ENCODE measurements at places on chromosomes 4 and X. TPM values are rescaled to one million over a fixed set of nuclear protein-coding genes. Genes with fewer than 3 reads are reported as not detected.

The HCFC1 gene
- total RNA-seq: 173 TPM

The ANXA3 gene
- total RNA-seq: not detected

The RBM47 gene
- 0.48 TPM for total RNA-seq

DNA sequence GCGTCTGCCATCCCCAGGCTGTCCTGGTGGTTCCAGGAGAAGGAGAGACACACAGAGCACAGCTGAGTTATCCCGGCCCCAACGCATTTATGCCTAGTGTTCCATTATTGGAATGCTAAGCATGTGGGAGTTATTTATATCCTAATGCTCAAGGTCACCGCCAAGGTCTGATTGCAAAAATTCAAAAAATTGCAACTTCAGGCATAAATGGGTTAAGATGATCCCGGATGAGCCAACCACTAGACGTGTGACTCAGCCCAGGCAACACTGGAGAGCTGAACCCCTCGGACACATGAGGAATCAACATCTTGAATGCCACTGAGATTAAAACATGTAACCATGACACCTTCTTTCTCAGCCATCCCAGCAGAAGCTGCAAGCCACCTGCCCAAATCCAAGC is 3.8 kb upstream of the ZCCHC4 start:
- no peak for DNase-seq

DNA sequence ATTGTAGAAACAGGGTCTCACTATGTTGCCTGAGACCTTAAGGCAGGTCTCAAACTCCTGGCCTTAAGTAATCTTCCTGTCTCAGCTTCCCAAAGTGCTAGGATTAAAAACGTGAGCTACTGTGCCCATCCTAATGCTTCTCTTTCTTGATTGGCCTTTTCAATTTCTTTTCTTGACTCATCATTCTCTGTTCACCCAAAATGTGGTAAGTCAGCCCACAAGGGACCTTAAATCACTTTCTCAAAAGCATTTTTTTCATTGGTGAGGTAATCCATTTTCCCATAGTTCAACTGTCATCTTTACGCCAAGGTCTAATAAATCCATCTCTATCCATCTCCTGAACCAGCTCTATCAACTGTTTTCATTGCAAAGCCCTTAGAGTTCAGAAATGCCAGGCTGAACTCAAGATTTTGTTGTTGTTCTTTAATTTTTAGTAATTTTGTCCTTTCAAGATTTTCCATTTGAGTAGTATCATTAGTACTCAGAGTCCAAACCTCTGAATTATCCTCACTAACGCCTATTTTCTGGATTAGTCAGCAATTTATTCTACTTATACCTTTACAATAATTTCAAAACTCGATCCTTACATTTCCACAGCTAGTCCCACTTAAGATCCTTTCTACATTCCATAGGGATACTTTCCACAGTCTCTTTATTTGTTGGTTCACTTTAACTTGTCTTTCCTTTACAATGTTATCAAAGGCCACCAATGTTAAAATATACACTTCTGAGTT is 528.6 kb downstream of the IL15 start:
- no peak for DNase-seq

DNA sequence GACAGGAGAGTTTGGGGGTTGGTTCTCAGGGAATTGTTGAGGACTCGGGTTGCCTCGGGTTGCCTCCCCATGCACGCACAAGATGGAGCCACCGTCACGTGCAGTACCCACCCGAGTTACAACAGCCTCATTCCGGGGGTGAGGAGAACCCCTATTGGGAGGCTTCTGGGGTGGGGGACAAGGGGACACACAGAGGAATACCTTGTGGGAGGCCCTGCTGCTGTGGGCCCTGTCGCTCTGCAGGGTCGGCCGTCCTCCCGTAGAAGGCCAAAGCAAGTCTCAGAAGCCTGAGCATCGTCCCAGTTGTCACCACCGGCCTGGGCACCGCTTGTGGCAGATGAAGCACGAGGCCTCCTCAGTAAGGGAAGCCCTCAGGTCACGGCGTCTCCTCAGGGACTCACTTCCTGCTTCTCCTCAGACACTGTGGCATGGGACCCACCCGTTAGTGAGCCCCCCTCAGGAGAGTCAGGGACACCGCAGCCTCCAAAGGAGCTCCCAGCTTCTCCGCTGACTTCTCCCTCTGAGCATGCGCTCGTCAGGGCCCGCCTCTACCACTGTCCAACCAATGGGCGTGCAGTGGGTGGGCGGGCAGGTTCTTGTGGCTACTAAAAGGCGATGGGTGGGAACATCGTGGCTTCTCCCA is at the start of gene CT55:
CT55 (minus strand) TSS at position 522 of the 643 bp plus-strand sequence; CDS start at position 295, 227 bp downstream.
- DNase-seq: no peak

The PRSS12 gene
- 1.1 TPM for total RNA-seq

The TEX11 gene
- total RNA-seq: not detected

The TNMD gene
- total RNA-seq: not detected

GRCh38 chr4:111748157-111748556 is 397.1 kb upstream of the FAM241A start:
- DNase-seq: no peak

DNA sequence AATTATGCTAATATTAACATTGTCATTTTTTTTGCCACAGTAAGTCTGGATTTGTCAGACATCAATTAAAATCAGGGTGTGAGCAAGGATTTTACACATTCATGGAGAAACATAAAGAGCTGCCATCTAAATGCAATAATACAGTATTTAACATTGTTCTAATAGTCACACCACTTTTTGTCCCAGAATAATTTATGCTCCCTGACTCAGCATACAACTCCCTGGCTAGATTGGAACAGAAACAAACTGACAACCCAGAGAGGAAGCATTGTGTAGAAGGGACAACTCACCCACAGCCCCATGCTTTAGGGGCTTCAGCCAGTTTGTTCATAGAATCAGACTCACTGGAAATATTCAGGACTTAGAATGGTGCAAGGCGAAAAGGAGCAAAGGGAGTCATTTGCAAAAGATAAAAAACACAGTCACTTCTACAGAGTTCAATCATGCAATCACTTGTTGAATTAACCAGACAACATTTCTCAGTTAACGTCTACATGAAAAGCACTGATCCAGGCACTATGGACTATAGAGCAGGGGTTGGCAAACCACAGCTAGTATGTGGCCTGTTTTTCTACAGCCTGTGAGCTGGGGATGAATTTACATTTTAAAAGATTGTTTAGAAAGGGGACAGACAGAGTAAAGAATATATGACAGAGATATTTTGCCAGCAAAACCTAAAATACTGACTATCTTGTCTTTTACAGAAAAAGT is 26.4 kb upstream of the SEC24B start:
- no peak for DNase-seq

GRCh38 chrX:19772822-19773628 is 114.4 kb downstream of the SH3KBP1 start:
- no peak for DNase-seq

DNA sequence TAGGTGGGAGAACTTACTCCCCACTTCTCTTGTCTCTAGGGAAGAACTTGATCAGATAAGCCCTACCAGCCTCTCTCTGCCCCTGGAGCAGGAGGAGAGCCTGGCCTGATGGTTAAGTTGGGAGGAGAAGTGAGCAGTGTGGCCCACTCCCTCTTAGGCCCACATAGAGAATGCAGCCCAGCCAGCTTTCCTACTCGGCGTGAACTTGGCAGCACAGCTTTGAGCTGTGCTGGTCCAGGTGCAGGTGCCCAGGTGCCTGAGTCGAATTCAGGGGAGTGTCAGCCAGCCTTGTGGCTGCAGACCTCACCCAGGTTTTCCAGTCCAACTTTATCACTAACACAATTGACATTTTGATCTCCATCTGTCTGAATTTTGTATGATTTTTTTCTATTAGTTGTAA is 77.6 kb upstream of the PAQR3 start:
- DNase-seq: no peak

The NKX1-1 gene
- not detected for total RNA-seq

DNA sequence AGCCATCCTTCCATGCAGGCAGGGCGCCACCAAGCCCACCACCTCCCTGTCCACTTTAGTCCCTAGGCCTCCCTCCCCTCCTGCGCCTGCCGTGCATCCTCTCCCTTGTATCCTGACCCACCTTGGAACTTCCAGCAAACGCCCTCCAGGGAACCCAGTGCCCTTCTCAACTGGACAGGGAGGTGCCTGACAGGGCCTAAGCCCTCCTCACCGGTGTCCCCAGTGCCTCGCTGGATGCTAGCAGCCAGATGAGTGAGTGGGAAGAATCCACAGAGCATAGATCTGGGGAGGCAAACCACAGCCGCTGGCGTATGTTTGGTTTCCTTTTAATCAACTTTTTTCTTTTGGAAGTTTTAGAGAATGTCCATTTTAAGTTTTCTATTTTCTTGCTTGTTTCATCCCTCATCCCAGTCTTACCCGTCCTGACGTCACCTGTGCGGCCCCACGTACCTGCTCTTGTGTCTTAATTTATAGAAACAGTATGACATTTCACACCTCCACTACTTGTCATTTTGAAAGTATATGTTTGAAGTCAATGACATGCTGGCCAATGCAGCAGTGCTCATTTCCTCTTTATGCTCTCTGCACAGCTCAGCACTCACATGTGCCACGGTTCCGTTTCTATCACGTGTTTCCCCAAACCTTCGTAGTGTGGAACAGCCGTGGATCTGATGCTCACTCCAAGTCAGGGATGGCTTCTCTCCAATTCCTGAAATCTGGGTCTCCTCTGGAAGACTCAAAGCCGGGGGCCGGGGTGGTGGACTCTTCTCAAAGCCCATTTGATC is 3.4 kb upstream of the HMX1 start:
- no peak for DNase-seq

The RHOH gene
- 3.2 TPM for total RNA-seq

DNA sequence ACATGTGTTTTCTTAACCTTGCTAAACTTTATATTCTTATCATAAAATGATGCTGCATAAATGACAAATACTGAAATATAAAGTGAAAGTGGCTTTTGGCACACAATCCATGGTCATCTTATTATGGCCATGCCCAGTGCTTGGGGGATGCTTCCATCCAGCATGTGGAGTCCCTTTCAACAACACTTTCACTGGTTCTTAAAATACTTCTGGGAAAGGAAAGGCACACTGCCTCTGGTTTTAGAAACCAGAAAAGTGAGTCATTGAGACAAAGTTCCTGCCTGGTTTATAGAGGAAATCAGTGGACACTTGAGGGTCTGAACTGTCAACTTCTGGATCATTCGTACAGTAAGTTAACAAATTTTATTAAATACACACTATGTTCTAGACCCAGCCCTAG is 248.0 kb upstream of the ADAMTS3 start:
- DNase-seq: no peak

The SERTM2 gene
- 0.11 TPM for total RNA-seq

The TCEAL6 gene
- not detected for total RNA-seq

- no peak for DNase-seq
These were observed 4.6 kb upstream of the CDKL2 start for GRCh38 chr4:75634951-75635350.

DNA sequence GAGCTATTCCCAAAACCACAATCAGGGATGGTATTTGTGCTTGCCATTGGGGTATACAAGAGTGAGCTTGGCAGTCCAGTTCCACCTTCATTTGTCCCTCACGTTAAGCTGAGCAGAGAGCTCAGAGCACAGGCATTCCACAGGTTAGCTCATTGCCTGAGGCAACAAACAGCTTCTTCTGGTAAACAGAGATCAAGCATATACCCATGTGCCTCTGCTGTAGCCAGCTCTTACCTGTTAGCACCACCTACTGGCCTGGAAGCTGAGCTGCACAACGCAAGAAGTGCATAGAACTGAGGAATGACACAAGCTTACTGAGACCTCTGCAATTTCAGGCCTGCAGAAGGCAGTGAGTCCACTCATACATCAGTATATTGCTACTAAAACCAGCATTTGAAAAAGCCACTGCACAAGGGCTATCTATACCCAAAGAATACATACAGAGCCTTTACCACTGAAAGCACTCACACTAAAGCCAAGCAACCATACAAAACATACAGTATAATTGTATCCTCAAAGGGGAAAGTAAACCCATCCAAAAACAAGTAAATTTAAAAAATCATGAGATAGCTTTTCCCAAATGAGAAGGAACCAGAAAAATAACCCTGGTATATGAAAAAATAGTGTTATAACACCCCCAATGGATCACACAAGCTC is 258.3 kb upstream of the GABRA2 start:
- DNase-seq: peak; percentile 21

- DNase-seq: no peak
These were observed 37.0 kb downstream of the XK start for GRCh38 chrX:37722595-37722994.

GRCh38 chrX:83511208-83511607 is 3.1 kb downstream of the POU3F4 start:
- no peak for DNase-seq

The IL2RG gene
- total RNA-seq: not detected

- no peak for DNase-seq
These were observed 62.3 kb upstream of the HHIP start for GRCh38 chr4:144583658-144584057.

GRCh38 chr4:25290490-25291067 is 22.0 kb upstream of the ZCCHC4 start:
- no peak for DNase-seq

- DNase-seq: no peak
These were observed 75.2 kb downstream of the IL1RAPL2 start for GRCh38 chrX:104641176-104641575.

The SOX3 gene
- total RNA-seq: 205 TPM

- DNase-seq: no peak
These were observed 42.1 kb downstream of the SLC2A9 start for GRCh38 chr4:9979101-9979701.
